ENCODE measurements at places on chromosomes 1 and 21. TPM values are rescaled to one million over a fixed set of nuclear protein-coding genes. Genes with fewer than 3 reads are reported as not detected.

GRCh38 chr1:42358791-42359190 lies 21.8 kb upstream of the RIMKLA start:
- no peak for DNase-seq

Gene KCND3
- 0.10 TPM for total RNA-seq

Gene PERM1
- total RNA-seq: not detected

Gene CD48
- 0.45 TPM for total RNA-seq

GRCh38 chr1:196376630-196377328 lies 231.5 kb downstream of the KCNT2 start:
- DNase-seq: no peak

- no peak for DNase-seq
Observed at GRCh38 chr1:7886405-7886745, 33.5 kb upstream of the UTS2 start.

GRCh38 chr1:37509181-37509580 lies 5.4 kb downstream of the MEAF6 start:
- DNase-seq: peak; percentile 52

Gene PRRX1
- not detected for total RNA-seq

Gene MARK1
- 13.6 TPM for total RNA-seq

DNA sequence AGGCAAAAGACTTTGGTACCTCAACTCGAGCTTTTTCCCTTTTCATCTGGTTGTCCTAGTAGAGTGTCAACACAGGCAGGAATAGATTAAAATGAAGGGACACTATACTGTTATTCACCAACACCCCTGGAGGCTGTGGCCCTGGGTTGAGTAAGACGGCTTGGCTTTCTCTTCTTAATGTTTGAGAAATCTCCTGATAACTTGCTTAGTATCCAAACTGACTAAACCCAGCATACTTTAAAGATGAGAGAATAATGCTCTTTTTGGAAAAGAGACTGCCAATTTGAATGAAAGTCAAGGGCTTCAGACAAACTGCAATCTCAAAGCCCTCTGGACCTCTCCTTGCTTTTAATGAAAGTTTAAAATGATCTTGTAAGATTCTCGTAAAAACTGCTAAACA lies 2.6 kb upstream of the SLC30A1 start:
- DNase-seq: no peak

All from GM23338 (cell line).